ENCODE measurements at places on chromosomes 1 and 21.

- no peak for DNase-seq
Measured at GRCh38 chr1:31861346-31861745, 45.5 kb upstream of the SPOCD1 start.

DNA sequence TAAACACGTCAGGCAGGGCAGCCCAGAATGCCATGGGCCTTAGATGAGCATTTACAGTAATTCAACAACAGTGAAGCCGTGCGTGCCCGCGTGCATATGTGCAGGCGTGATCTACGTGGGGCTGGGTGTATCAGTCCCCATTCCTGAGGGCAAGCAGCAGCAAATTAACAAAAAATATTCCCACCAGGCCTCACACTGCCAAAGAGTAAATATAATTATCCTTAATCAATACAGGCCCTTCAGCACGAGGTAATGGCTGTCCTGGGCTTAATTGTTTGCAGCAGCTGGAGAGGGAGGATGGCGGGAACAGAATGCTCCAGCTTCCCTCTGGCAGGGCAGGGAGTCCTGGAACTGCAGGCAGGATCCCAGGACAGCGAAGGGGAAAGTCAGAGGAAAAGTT lies 91.8 kb downstream of the DDX20 start:
- DNase-seq, result no peak

GRCh38 chr1:113859478-113860175 lies 11.9 kb downstream of the PTPN22 start:
- DNase-seq, result no peak

GRCh38 chr1:5779608-5780323 lies 212.5 kb downstream of the NPHP4 start:
- no peak for DNase-seq

DNA sequence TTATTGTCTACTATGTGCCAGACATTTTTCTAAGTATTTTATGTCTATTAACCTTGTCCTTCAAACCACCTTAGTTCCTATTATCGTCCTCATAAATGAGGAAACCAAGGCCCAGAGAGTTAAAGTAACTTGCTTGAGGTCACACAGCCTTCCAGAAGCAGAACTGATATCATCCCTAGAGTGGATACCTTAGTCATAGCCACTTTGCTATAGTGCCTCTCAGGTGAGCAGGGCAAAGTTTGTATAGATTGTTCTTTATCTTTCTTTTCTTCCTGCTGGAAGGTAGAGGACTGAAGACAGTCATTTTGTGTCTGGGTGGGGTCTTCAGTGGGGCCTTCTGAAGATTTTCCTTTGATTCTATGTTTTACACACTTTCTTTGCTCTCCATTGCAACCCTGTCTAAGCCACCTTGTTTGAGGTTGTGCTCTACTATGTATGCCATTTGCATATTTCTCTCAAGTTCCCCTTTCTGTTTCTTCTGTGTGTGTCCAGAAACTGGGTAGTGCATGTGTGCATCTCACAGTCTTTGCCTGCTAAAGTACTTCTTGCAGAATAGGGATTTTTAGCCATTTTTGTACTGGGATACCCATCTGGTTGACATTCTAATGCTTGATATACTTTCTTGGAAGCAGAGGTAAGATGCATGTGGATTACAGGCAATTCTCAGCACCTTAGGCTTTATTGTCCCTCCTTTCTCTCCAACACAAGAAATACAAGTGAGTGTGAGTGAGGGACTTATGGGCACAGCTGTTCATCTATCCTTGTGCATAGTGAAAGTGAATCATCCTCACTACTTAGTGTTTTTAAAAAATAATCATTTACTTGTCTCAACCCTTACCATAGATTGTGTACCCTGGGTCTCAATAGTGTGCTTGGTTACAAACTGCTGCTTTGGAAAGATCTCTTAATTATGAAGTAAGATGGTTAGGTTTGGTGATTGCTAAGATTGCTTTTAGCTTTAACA lies 207.6 kb upstream of the HMCN1 start:
- DNase-seq, result no peak

DNA sequence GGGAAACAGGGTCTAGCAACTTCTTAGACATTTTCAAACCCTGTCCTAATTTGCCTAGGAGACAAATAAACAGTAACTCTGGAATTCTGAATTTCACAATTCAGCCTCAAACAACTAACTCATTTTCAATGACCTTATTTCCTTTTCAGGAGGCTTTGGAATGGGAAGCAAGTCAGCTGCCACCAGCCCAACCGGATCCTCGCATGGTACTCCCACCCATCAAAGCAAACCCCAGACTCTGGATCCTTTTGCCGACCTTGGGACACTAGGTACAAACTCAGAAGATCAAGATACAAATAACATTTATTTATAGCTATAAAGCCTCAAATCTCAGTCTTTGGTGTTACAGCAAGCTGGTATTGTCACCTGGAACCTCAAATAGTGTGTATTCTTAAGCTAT lies 18.9 kb upstream of the LEPR start:
- no peak for DNase-seq

DNA sequence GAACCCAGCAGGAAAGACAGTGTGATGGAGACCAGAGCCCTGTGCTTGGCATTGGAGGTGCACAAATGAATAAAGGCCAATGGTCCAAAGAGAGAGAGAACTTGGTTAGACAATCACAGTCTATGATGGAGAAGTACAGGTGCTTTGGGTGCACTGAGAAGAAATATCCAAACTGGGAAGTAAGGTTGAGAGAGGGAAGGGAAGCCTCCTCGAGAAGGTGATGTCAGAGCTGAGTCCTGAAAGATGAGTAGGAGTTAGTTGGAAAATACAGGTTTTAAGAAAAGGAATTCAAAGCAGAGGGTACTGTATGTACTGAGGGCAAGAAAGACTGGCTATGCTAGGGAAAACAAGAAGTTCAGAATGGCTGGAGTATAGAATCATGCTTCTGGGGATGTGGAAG lies 94.1 kb upstream of the CD53 start:
- no peak for DNase-seq

DNA sequence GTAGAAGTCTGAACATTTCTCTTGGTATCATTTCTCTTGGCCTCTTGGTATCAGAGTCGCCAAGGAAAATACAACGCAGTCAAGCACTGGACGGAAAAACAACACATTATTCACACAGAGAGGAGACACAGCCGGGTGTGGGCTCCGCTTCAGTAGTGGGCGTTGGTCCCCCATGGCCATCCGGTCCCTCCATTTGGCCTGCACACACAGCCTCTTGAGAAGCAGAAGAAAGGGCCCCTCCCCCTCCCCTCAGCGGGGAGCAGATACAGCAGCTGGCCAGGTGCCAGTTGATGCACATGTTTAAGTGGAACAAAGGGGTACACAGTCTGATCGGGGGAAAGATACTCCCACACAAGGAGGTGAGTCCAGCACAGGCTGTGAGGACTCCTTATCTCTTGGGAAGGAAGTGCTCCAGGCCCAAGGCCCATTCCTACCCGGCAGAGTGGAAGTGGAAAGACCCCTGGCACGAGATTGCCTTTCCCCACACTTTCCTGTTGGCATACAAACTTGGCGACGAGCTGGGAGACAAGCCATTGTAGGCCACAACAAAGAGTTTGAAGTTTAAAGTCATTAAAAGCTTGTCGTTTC lies 311.3 kb downstream of the FAM72C start:
- DNase-seq, result no peak

DNA sequence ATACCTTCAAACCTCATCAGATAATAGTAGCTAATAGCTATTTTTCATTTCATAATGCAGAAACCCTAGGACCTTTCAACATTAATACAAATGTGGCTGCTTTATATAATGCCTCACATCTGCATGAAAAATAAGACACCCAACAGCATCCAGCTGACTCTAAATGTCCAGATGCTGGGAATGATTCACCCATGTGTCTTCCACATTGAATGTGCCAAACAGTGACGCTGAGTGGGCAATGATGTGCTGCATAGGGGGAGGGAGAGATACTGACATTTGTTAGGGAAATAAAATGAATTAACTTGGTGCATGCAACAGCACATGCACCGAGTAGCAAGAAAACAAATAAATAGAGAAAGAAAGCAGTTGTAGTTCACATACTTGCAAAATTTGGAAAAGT lies 199.3 kb downstream of the DSCAM start:
- DNase-seq, result no peak

- no peak for DNase-seq
Measured at GRCh38 chr1:11058595-11059154, 1.1 kb downstream of the SRM start.

DNA sequence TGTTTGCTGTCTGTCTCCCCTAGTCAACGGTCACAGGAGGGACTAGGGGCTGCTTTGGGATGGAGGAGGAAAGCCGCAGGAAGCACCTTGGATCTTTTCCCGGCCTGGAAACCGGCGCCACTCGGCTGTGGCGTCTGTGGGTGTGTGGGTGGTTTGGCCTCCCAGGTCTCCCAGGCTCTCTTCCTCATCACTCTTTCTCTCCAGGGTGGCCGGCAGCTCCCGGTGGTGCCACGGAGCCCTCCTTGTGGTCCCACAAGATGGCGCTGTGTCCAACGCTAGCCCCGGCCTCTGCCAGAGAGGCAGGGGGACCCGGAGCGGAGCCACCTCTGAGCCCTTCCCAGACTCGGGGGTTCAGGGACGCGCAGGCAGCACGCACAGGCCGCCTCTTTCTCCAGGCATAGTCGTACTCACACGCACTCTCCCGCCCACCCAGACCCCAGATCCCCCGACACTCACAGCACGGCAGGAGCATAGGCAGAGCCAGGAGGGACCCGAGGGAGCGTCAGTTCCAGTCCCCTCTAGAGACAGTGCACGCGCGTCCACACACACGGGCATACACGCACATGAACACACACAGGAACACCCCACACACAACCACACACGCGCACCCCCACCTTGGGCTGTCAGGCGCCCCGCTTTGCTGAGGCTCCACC lies 31.2 kb downstream of the CDCP2 start:
- DNase-seq, result peak; percentile 6

DNA sequence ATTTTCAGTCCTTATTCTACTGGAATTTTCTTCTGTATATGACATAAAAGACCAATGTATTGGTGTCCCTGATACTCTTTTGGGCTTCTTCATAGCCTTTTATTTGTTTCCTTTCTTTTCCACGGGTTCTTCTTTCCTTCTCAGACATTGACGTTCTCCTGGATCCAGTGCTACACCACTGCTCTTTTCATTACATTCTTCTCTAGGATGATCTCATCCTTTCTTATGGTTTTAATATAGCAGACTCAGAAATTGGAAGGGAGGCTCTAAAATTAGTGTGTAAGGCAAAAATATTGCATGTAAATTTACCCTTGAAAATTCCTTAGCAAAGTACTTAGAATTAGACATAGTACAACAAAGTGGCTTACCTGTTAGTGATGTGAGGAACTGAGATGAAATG lies 65.3 kb downstream of the SELENOF start:
- DNase-seq, result no peak

GRCh38 chr1:28682840-28683239 lies 14.3 kb downstream of the GMEB1 start:
- no peak for DNase-seq

DNA sequence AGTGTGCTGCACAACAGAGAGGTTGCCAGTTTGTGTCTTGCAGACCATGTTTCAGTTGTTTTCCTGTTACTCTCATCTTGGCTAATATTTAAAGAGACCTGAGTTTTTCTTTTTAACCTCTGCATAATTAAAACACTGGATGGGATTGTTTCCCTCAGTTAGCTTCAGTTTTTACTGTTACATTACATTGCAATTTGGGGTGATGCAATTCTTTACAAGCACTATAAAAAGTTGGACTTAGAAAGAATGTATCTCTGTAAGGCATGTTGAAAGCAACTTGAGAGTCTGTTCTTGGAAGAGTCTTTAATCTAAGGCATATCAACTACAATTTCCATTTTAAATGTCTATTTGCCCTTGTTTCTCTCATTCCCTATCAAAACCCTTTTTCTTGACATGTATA lies 99.1 kb downstream of the DNM3 start:
- no peak for DNase-seq

GRCh38 chr1:55230659-55231058 lies 15.5 kb upstream of the USP24 start:
- DNase-seq, result no peak

- DNase-seq, result no peak
Measured at GRCh38 chr1:16015960-16016901, 1.6 kb downstream of the HSPB7 start.

- DNase-seq, result no peak
Measured at GRCh38 chr1:218371927-218372672, 27.0 kb downstream of the TGFB2 start.

DNA sequence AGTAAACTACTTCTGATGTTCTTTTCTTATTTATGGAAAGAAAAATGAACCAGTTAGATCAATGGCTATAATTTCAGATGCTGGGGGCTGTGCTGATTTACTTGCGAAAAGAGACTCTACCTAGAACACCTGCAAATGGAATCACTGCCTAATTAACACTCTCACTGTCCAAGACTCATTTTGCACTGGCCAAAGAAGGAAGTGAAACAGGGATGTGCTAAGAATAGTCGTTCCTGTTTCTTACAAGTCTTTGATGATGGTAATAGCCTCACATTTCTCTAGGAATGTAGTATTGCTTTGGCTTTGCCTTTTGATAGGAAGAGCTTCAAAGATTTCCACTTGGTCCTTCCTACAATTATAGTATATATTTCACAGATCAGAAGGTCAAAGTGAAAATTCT lies 12.7 kb upstream of the TSNAX start:
- DNase-seq, result no peak

DNA sequence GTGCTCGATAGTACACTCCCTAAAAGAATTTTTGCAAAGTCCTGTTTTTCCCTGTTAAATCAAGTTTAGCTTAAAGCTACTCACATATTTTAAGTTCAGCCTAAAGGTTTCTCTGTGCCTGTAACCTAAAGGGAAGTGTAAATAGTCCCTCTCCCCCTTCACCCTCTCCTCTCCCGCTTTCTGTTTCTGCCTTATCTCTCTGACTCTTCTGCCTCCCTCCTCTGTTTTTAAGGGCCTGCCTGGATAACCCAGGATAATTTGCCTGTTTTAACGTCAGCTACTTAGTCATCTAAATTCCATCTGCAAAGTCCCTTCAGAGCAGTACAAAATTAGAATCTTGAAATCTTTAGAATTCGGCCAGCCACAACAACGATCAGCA lies 92.6 kb downstream of the NID1 start:
- DNase-seq, result no peak

DNA sequence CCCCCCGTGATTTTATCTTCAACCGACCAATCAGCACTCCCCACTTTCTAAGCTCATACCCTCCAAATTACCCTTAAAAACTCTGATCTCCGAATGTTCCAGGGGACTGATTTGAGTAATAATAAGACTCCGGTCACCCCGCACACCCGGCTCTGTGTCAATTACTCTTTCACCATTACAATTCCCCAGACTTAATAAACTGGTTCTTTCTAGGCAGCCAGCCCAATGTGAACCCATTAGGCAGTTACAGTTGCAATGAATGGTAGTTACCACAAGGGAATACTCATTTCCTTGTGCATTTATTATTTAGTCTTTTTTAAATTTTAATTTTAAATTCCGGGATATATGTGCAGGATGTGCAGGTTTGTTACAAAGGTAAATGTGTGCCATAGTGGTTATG lies 177.9 kb downstream of the HFM1 start:
- DNase-seq, result no peak

DNA sequence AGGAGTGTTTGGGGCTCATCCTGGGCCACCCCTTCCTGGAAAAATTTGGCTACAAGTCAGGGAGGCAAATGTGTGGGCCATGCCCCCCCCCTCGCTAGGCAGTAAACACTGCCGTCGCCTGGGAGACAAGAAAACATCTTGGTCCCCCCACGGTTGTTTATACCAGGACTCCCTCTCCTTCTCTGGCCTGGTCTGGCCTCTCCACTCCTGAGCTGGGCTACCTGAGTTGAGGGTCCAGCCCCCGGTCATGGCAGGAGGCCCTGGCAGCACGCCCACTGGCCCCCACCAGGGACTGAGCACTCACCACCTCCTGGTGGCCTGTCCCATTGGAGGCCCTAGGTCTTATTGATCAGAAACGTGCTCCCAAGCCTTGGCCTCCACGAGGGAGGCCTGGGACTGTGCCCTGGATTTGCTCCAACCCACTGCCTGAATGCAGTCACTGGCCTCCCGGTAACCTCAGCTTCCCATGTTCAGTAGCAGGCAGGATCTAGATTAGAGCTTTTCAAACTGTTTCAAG lies 15.8 kb downstream of the KCNQ4 start:
- DNase-seq, result no peak

Measured in activated CD4-positive, CD25-positive, alpha-beta regulatory T cell treated with anti-CD3 and anti-CD28 coated beads, Interleukin-2, amount 50 U/mL, for 16 hours (primary cell).